Naive thymus-derived CD8-positive, alpha-beta T cell (primary cell): ENCODE measurements at places on chromosomes 3 and 15. TPM values are rescaled to one million over a fixed set of nuclear protein-coding genes. Genes with fewer than 3 reads are reported as not detected.

DNA sequence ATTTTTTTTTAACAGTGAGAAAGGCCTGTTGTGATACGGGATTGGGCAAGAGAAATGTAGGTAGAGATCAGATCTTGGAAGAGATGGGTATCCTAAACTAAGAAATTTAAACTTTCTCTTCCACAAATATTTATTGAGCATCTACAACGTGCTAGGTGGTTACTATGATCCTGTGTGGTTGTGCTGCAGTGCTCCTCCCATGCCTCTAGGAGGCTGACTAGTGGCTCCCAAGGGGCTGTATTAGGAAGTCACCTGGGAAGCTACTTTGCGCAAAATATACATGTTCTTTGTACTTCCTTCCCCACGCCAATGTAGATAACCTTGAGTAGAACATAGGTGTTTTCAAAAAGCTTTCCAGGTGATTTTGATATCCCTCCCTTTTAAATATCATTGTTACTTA, 27.2 kb downstream of the USP3 start:
- DNase-seq = no peak

Gene TTBK2
- 13.4 TPM for polyA plus RNA-seq

Gene SCAANT1
- not detected for polyA plus RNA-seq

Gene KLHL24
- 44.2 TPM for polyA plus RNA-seq

DNA sequence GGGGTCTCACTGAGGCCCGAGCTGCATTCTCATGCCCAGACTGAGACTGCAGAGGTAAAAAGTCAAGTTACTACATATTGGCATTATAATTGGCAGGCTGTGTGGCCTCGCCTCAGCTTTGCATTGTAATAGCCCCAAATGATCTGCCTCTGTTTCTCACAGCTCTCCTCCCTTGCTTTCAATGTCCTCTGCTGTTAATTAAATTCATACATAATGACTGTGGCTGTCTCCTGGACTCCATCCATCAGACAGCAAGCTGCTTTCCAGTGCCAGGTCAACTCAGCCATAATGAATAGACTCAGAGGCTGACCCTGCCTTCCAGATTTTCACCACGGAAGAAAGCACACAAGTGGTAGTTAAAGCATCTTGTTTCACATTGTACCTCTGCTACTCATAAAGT, 7.6 kb upstream of the RTP4 start:
- DNase-seq = no peak

Gene ANKRD34C
- polyA plus RNA-seq = not detected

DNA sequence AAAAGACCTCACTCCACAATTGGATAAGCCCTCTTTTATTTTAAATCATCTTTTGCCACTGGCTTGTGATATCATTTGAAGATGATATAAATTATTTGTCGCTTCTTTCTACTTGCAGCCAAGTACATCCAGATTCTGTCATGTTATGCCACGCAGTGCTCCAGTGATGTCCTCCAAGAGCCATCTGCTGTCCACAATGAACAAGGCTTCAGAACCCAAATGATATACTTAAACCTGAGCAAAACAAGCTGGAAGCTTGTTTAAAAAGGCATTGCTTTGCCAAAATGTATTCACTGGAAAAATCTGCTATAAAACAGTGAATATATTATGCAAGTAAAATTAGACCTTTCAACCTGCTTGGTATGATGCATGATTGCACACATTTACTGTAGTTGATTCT, 58.8 kb upstream of the ARL6 start:
- no peak for DNase-seq

DNA sequence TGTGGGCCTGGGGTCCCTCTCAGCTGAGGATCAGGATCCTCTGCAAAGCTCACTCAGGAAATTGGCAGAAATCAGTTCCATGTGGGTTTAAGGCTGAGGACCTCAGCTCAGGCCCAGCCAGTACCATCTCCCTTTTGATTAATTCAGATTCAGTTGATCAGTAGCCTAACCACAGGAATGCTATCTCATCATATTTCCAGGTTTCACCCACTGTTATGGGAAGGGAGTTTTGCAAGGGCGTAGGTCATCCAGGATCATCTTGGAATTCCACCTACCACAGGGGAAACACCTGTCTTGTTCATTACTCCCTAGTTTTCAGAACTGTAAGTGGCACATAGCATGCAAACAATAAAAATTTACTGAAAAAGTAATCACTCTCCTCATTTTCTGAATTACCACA, 399.5 kb upstream of the CNTN3 start:
- no peak for DNase-seq
